ENCODE measurements at places on chromosomes 2 and 18.

- no peak for DNase-seq
Observed at GRCh38 chr2:28094739-28095138, 204.2 kb downstream of the BABAM2 start.

- DNase-seq = no peak
Observed at GRCh38 chr2:203261326-203262159, 22.7 kb downstream of the CYP20A1 start.

DNA sequence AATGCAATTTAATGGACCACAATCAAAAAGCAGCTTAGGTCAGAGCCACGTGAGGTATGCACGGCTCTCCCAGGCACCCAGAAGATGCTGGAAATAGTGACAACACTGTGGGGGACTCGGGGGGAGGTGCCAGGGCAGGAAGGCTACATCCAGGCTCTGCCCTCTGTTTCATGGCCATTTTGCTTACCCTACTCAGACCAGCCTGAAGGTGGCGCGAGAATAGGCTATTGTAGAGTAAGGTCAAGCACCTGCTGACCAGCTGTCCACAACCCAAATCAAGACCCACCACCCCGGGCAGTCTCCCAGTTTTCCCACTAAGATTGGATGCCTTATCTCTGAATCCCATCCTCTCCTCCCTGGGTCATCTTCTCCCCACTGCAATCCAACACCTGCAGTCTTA, 115.7 kb downstream of the VIT start:
- DNase-seq = no peak

- DNase-seq = no peak
Observed at GRCh38 chr2:11057031-11057430, 98.2 kb upstream of the SLC66A3 start.

- DNase-seq = no peak
Observed at GRCh38 chr2:69087211-69087911, 74.4 kb downstream of the ANTXR1 start.

- DNase-seq = no peak
Observed at GRCh38 chr2:235746257-235746934, 252.6 kb downstream of the AGAP1 start.

DNA sequence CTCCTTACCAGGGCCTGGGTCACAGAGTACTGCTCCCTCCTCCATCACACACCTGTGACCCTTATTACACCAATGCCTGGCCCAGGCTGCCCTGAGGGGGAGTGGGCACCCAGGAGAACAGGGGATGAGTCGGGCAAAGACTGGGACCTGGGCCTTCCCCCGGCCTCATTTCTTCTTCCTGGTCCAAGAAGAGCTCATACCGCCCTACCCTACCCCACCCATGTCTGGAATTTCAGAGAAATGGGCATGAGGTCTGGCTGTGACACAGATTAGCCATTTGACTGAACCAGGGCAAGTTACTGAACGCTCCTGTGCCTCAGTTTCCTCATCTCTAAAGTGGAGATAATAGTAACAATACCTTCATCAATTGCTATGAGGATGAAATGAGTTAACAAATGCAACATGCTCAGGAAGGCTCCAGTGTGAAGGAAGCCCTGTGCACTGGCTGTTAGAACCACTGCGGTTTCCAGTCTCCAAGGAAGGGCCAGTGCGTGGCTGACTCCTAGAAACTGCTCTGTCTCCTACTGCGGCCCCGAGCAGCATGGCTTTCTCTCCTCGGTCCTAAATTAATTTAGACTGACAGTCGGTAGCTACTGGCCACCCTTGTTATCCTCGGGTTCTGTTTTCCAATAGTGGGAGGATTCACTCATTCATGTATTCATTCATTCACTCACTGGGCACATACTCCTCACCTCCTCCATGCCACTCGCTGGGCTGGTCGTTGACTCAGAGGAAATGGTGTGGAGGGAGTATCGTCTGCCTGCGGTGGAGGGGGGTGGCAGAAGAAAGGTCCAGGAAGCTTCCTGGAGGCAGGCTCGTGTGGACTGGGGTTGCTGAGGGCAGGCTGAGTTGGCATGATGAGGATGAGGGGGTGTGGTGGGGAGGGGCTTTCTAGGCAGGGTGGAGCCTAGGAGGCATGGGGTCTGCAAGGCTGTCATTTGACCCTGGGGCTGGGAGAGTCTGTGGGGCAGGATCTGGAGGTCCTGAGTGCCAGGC, 175.6 kb downstream of the GLI2 start:
- DNase-seq = no peak

DNA sequence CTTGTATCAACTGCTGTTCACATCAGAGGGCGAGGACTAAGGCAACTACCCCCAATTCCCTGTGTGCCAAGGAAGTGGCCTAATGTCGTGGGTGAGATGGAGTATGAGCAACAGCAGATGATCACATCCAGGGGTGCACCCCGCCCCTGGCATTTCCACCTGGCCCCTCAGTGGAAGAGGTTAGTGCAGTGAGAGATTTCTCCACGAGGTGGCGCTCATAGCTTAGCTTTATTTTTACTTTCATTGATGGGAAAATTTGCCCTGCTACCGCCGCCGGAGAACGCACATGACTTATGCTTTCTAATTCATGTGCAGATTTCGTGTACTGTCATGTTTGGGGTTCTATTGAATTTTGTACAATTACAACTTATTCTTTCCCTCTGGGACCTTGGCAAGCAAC, 470.6 kb upstream of the MEX3C start:
- peak; percentile 76 for DNase-seq

- DNase-seq = no peak
Observed at GRCh38 chr2:155687181-155687580, 645.3 kb downstream of the NR4A2 start.

DNA sequence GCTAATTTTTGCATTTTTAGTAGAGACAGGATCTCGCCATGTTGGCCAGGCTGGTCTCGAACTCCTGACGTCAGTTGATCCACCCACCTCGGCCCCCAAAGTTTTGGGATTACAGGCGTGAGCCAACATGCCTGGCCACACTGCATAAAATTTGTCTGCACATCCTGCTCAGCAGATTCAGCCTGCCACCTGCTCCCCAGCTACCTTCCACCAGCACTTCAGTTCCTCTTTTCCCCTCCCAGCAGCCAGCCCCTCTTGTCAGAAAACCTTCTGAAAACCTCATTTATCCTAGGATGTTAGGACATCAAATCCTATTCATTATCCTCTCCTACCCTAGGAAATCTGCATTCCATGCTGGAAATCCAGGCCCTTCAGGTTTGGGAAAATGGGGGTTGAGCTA, 99.4 kb upstream of the STPG4 start:
- DNase-seq = no peak
